SHP77 treated with DMSO at 0.1 percent for 48 hours (cell line): ENCODE measurements at places on chromosomes 13 and 19.

- DNase-seq = no peak
Observed at GRCh38 chr19:35038623-35039512, 2.7 kb upstream of the HPN start.

GRCh38 chr13:97246596-97247158, 24.5 kb downstream of the MBNL2 start:
- DNase-seq = no peak

DNA sequence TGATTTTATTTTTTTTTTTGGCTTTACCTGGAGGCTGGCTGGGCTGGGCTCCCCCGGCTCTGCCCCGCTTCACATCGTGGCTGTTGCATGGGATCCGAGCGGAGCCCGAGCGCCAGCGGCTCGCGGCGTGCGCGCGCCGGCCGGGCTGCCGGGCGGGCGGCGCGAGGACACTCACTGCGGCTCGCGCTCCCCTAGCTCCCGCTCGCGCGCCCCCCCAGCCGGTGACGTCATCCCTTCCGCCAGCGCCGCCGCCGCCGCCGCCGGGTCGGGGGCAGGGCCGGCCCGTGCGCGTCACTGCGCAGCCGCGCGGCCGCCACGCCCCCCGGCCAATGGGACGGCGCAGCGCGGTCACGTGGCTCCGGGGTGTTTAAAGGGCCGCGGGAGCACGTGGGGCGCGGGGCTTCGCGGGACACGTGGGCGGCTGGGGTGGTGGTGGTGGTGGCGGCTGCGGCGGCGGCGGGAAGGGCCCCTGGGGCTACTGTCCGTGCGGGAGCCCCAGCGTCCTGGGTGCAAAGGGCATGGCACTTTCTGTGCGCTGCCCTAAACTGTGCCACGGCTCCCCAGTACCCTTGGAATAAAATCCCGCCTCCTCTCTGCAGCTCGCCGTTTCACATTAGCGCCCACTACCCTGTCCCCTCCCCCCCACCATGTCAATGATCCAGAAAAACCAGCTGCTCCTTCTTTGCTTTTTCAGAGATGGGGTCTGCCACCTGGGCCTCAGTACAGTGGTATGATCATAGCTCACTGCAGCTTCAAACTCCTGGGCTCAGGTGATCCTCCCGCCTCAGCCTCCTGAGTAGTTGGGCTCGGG, at the start of gene PTPRS:
PTPRS (minus strand) TSS at position 176 of the 811 bp plus-strand sequence. CDS start 54,672 bp downstream, outside the sequence.
- DNase-seq = peak; percentile 32

- DNase-seq = no peak
Observed at GRCh38 chr19:53553865-53554791, 16.2 kb downstream of the ZNF331 start.

GRCh38 chr19:11088506-11089253, 583 bp upstream of the LDLR start:
- DNase-seq = no peak

DNA sequence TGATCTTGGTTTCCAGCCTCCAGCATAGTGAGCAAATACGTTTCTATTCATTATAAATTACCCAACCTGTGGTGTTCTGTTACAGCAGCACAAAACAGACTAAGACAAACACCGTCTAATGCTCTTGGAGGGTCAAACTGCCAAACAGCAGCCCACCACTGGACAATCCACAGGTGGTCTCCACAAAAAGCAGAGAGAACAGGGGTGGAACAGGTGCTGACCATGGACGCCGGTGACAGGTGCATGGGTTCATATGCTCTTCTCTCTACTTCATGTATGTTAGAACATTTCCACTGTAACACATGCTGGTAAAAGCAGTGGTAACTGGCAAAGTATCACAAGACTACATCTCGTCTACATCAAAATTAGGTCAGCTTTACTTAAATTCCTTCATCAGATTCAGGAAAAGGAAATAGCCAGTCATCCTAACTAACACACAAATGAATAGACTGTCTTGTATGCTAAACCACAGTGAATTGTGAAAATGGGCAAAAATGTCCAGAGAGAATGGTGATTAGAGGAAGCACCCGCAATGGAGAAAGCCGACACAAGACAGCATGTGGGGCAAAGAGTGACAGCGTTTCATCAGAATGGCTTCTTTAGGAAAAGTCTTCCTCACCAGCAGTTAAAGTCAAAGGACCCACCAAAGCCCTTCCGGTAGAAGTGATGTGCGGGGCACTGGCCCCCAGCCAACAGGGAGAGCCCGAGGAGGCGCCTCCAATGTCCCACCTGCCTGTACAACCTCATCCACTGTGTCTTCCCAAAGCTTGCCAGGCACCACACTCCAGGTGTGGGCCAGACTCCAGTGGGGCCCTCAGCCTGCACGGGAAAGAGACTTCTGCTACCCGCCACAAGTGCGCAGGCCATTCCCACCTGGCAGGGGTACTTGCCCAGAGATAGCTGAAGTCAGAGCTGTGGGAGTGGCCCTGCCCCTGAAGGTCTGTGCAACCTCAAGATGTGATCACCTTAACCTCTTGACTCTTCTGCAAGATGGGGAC, 6.5 kb downstream of the CARS2 start:
- DNase-seq = no peak

GRCh38 chr19:36377541-36378178, 1.3 kb downstream of the ZFP14 start:
- DNase-seq = no peak

DNA sequence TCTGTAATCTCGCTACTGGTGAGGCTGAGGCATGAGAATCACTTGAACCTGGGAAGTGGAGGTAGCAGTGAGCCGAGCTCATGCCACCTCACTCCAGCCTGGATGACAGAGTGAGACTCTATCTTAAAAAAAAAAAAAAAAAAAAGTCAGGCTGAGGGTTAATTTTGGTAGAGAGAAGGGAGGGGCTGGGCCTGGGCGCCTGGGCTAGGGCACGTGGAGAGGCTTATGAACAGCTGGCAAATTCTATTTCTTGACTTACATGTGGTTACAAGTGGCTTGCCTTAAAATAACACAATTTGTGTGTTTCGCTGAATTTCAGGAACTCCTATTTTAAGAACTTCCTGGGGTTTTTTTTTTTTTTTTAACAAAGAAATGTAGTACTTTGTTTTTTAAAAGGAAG, 47.6 kb upstream of the MAP3K10 start:
- no peak for DNase-seq

GRCh38 chr13:98664047-98664446, 87.1 kb upstream of the STK24 start:
- DNase-seq = no peak

DNA sequence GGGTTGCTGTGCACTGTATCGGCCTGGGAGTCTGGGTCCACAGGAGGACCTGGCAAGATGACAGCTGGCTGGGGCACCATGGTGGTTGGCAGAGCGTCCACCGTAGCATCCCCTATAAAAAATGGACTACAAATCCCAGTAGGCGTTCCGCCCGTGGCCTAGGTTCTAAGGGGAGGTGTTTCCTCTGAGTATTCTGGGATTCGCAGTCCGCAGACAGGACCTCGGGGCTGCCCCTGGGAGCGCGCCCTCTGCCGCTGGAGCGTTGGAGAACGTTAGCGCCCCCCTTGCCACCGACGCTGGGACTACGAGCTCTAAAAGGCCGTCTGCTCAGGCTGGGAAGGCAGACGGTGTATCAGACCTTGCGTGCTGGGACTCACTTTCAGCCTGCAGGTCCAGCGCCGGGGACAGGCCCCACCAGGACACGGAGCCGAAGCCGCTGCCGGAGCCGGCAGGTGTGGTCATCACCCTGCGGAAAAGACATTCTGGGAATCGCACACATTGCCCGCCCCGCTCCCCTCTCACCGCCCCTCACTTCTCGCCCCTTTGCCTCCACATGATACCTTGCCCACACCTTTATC, 372 bp downstream of the DNAAF3 start:
- DNase-seq = peak; percentile 82

DNA sequence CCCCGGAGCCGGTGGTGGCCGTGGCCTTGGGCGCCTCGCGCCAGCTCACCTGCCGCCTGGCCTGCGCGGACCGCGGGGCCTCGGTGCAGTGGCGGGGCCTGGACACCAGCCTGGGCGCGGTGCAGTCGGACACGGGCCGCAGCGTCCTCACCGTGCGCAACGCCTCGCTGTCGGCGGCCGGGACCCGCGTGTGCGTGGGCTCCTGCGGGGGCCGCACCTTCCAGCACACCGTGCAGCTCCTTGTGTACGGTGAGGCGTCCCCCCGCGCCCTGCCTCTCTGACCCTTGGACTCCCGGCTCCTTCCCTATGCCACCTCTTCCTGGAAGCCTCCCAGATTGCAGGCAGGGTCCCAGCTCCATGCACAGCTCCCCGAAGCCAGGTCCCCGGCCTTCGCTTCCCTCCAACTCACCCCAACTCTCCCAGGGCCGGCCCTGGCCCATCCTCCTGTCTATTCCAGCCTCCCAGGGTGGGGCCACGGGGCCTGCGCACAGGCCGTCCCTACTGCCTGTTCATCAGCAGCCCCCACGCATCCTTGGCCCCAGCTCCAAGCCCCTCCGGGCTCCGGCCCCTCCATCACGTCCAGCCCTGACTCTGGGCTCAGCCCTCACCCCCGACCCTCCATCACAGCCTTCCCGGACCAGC, 1.7 kb downstream of the MADCAM1 start:
- DNase-seq = no peak
